AG04449 (cell line): ENCODE measurements at places on chromosomes 2 and 18.

DNA sequence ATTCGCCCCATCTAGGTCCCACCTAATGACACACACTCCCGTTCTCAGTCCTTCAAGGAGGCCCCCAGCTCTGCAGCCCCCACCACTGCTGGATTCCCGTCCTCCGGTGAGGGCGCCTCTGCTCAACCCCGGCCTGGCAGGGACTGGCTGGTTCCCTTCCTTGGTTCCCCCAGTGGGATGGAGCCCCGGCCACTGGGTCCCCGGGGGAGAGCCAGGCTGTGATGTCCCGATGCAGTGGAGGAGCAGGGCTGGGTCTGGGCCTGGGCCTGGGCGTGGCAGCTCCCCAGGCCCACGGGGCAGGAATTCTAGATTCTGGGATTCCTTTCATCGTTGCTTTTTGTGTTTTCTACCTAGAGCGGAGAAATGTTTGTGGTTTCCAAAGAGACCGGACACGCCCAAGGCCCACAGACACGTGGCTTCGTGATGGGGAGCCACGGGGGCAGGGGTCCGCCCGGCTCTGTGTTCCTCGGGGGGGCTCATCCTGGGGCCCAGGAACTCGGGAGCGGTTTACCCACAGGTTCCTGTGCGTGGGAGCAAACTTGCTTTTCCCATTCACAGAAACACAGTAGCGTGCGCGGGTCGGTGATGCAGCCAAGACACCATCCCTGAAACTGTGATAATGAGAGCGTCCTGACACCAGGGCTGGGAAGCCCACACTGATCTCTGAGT is 67.0 kb downstream of the SLC66A2 start:
- no peak for DNase-seq

DNA sequence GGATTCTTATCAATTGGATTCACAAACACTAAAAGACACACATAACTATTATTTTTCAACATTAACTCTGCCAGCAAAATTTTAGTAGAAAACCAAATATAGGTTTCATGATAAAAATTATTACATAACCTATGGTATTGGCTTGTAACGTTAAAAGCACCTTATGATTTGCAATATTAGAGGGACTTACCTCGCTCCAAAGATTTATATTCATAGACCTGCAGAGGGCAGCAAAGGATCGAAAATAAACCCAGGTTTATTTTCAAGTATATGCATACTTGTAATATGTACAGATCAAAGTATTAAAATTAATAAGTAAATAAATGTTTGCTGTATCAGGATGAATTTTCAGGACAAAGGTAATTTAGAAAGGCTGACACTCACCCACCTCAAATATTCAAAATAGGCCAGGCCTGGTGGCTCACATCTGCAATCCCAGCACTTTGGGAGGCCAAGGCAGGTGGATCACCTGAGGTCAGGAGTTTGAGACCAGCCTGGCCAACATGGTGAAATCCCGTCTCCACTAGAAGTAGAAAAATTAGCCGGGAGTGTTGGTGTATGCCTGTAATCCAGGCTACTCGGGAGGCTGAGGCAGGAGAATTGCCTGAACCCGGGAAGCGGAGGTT is 45.3 kb downstream of the LRPPRC start:
- no peak for DNase-seq

DNA sequence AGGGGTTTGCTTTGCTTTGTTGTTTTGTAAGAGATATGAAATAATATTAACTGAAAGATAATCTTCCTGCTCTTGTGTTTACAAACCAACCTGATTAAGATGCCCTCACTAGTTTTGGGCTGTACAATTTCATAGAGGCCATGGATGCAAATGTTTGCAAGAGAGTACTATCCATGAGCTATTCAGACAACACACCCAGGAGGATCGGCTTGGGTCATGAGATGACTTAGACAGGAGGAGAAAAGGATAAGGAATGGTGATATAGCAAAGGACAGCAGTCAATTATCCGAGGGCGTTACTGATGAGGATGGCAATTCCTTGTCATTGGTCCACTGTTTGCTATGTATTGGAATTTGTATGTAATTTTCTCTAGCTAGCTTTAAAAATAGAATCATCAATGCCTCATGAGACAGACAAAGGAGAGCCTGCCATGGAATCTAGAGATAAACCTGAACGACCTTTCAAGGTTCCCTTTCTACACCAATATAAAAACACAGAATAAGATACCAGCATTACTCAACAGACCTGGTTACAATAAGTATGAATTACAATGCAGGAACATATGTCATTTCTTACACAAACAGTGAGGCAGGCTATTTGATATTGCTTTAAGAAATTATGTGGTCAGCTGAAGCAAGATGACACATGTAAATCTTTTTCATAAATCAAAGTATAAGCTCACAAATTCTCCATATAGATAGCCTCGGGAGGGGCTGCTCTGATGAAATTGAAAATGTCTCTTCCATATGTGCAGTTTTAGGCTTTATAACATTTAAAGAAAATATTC is 54.4 kb upstream of the SOS1 start:
- no peak for DNase-seq

DNA sequence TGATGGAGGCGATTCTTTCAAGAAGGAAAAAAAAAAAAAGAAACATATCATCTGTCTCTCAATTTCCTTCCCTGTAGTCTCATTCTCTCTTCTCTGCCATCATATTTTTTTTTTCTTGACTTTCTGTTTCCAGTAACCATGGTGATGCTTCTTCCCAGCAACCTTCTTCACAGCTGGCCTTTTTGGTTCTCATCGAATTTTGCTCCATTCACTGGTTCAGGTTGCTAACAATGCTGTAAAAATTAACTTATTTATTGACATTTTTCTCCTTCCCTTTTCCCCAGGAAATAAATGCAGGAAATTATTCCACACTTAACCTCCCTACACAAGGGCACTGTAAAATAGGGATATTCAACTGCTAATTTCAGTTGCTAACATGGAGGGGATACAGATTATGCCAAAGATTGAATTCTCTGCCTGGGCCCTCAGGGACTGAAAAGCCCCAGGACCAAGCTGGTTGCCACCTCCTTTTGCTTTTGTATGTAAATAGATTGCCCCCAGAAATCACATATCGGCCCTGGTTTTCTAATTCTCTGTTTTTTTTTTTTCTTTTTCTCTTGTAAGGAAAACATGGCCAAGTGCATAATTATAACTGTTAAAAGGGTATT is 154.7 kb downstream of the MAP2 start:
- DNase-seq = no peak

DNA sequence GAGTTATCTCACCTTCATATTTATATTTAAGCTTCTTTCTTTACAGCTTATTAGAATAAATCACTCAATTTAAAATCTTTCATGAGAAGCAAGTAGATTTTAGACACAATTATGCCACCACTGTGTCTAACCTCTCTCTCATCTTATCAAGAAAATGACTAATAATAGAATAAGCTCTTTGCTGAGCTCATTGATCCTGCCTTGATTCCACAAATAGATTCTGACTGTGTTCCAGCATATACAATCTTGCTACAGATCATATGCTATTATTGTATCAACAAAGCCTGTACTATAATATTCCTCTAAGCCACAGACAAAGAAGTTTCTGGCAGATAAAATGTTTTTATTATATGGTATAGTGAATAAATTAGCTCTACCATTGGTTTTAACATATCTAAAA is 168.7 kb upstream of the GULP1 start:
- no peak for DNase-seq

GRCh38 chr2:208092093-208092832 is 32.1 kb downstream of the CRYGD start:
- no peak for DNase-seq

GRCh38 chr2:171157109-171157500 is 3.6 kb downstream of the TLK1 start:
- no peak for DNase-seq

GRCh38 chr2:20203072-20203471 is 21.9 kb downstream of the SDC1 start:
- no peak for DNase-seq

DNA sequence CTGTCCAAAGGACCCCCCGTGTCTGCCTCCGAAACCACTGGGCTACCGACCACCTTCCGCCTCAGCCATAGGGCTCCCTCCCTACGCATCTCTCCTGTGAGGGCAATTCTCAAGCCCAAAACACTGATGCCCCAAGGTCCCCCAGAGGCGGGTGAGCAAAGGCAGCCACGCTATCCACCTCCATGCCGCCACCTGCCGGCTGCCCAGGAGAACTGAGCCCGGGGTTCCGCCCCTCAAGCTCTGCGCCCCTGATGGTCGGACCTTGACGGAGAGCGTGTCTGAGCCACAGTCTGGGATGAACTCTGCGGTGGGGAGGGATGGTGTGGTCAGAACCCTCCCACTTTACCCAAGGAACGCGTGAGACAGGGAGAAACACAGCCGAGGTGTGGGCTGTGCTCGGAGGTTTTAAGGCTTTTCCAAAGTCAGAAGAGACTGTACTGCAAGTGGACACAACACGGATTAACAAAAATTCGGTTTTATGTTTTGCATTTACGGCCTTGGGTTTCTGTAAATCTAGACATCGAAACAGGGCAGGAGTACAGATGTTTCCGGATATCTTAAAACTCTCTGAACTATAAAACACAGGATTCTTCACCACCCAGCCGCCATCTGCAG is 114.1 kb downstream of the ZNF516 start:
- no peak for DNase-seq

GRCh38 chr18:80154293-80154692 is 45.2 kb downstream of the ADNP2 start:
- DNase-seq = no peak

DNA sequence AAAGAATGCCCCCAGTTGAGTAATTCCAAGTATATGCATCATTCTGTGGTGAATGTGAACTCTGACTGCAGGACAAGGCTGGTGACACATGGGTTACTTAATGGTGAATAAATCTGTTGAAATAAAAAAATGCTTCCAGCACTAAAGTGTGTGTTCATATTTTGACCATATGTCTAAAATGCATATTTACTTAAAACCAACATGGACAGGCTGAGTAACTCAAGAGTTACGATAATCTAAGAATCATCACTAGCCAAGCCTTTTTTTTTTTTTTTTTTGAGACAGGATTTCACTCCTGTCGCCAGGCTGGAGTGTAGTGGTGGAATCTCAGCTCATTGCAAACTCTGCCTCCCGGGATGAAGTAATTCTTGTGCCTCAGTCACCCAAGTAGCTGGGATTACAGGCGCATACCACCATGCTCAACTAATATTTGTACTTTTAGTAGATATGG is 47.1 kb upstream of the CCBE1 start:
- DNase-seq = peak; percentile 97

- DNase-seq = peak; percentile 77
These were observed 87.4 kb downstream of the GAREM1 start for GRCh38 chr18:32383050-32383819.

GRCh38 chr2:178496049-178496448 is 15.8 kb downstream of the PLEKHA3 start:
- no peak for DNase-seq

- no peak for DNase-seq
These were observed 120.8 kb upstream of the CAB39 start for GRCh38 chr2:230591850-230592249.

GRCh38 chr2:120204022-120204405 is 19.2 kb downstream of the TMEM185B start:
- no peak for DNase-seq

DNA sequence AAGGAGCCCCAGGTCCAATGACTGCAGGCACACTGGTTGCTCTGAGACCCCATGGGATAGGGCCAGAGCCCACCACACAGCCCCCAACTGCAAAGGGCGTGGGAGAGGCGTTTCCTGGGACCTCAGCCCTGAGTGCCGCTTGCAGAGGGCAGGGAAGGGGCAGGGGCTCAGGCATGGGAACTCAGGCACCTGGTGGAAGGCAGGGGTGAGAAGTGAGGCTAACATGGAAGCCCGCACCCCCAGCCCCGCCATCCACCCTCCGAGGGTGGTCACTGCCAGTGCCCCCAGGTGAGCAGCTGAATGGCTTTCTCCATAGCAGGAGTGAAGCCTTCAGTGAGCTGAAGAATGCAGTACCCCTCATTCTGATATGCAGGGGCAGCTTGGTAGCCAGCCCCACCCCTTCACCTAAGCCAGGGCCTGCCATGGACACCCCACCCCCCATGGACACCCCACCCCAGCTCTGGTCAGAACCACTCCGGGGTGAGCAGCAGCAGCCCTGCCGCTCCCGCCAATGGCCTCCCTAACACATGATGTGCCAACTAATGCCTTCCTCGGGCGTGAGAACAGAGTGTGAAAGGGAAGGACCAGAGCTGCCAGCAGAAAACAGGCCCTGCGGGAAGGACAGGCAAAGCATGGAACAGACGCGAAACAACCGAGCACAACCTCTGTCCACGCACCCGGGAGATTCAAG is 6.6 kb downstream of the KIF1A start:
- no peak for DNase-seq

- no peak for DNase-seq
These were observed 75.6 kb downstream of the KIAA2012 start for GRCh38 chr2:202148515-202149154.

- no peak for DNase-seq
These were observed 7.9 kb downstream of the MAP3K2 start for GRCh38 chr2:127379712-127380355.

- no peak for DNase-seq
These were observed 131.3 kb upstream of the CBLN2 start for GRCh38 chr18:72675394-72675793.

- DNase-seq = no peak
These were observed 317.2 kb upstream of the ID2 start for GRCh38 chr2:8364668-8365067.

- no peak for DNase-seq
These were observed 112.6 kb upstream of the MCFD2 start for GRCh38 chr2:47028171-47028570.

DNA sequence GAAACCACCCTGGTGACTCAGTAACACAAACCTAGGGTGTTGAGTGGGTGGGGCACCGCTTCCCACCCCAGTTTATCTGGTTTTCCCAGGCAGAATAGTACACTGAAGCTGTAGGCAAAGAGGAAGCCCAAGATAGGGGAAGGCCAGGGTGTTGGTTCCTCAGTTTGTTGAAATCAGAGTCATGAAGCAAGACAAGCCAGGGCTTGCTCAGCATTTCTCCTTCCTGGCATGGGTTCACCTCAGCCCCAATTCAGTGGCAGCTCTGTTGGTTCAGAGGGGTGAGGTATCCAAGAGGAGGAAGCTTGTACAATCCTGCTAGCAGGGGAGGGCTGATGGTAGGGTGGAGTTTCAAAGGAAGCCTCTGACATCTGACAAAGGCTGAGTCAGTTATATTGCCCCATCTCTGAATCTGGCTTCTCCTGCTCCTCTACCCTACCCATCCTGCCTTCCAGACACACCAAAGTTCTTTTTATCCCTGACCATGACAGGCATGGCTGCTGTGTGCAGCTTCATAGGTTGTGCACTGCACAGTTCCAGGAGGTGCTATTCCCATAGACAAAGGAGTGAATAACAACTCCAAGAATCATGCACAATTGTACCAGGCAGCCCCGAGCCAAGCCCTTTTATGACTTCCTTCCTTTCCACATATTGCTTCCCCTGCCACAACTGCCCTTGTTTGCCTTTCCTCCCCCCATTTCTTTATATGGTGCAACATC is 24.9 kb upstream of the RAB10 start:
- no peak for DNase-seq

GRCh38 chr2:203711399-203711798 is 5.0 kb downstream of the CD28 start:
- no peak for DNase-seq

GRCh38 chr2:196823750-196824522 is 14.8 kb upstream of the C2orf66 start:
- DNase-seq = peak; percentile 70
